ENCODE measurements at places on chromosomes 16 and 17.

GRCh38 chr16:77213542-77214106 lies 14.4 kb downstream of the SYCE1L start:
- no peak for DNase-seq

GRCh38 chr17:81338274-81339190 lies 43.4 kb upstream of the SLC38A10 start:
- DNase-seq, result no peak

- DNase-seq, result no peak
Observed at GRCh38 chr17:1067282-1067956, 70.5 kb downstream of the TIMM22 start.

- DNase-seq, result no peak
Observed at GRCh38 chr17:11245187-11245586, 4.2 kb downstream of the SHISA6 start.

GRCh38 chr16:14669776-14670175 lies 24.3 kb downstream of the PLA2G10 start:
- no peak for DNase-seq

DNA sequence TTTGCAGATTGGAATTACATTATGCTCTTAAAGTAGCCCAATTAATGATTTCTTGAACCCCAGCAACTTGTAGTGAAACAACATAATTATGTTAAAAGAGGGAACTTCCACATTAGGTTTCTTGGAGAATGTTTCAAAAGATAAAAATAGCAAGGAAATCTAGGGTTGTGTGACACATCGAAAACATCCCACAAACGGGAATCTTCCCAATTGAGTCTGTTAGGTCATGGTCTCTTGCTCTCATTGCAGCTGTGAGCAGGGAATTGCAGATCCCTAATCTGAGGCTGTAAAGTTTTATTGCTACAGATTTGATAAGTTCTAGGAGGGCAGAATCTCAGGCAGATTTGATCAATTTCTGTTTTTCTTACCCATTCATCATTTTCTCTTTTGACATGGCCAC lies 6.7 kb upstream of the LPO start:
- DNase-seq, result no peak

DNA sequence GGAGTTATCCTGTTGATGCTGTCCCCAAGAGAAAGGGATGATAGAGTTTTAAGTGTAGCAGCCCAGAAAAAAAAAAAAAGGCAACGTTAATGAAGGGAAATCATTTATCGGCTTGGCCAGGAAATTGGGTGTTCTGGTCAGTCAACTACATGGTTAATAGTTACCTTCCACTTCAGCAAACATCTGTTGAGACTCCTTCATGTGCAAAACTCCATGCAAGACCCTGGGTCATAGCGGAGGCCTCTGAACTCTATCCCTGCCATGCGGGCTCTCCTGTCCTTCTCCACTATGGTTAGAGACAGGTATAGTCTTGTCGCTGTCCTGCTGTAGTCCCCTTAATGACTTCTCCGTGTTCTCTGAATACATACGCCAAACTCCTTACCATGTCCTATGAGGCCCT lies 3.5 kb upstream of the LYRM9 start:
- DNase-seq, result no peak

- no peak for DNase-seq
Observed at GRCh38 chr17:72691586-72691985, 400.9 kb downstream of the SLC39A11 start.

DNA sequence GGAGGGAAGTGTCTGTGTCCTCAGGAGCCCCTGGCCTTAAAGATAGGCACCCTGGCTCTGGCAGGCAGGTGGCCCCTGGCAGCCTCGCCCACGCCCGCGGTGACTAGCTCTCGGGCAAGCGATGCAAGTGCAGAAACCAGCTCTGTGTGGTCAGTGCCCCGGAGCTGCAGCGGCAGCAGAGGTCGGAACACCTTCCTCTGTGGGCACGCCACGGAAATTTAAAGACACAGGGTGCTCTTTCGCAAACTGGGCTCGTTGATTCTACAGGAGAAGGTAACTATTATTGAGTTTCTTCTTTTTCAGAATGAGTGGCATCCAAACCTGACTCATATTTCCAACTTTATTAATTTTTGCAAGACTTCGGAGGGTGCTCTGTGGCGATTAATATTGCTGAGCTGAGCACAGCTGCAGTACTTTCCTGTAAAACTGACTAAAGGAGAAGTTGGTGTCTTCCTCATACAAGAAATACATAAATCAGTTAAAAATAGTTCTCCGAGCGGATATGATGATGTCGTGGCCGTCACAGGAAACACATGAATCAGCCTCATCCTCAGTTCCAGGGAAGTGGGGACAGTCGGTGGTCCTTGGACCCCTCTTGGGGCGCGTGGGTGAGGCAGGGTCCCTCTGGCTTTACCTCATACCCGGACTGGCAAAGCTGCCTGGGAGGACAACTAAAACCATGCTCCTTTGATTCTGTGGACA lies 120.2 kb downstream of the METRNL start:
- peak; percentile 45 for DNase-seq

DNA sequence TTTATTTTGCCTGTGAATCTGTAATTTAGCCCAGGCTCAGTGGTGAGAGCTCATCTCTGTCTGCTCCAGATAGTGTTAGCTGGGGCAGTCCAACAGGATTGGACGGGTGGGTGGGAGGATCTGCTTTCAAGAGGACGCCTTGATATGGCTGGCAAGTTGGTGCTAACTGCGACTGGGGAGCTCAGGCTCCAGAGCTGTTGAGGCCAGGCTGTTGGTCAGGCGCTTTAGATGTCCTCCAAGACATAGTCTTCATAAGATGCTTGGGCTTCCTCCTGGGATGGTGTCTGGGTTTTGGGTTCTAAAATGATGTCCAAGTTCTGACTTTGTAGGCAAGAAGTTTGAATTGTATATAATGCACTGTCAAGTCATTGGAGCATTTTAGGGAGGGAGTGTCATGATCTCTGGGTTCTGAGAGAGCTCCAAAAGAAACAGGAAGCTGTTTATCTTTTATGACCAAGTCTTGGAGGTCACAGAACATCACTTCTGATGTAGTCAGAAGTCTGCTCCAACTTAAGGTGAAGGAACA lies 12.8 kb upstream of the PCTP start:
- no peak for DNase-seq

GRCh38 chr17:66950886-66951604 lies 13.5 kb upstream of the CACNG4 start:
- no peak for DNase-seq

- no peak for DNase-seq
Observed at GRCh38 chr17:57033296-57033695, 51.8 kb upstream of the AKAP1 start.

- DNase-seq, result no peak
Observed at GRCh38 chr17:55576237-55576995, 65.2 kb upstream of the SMIM36 start.

DNA sequence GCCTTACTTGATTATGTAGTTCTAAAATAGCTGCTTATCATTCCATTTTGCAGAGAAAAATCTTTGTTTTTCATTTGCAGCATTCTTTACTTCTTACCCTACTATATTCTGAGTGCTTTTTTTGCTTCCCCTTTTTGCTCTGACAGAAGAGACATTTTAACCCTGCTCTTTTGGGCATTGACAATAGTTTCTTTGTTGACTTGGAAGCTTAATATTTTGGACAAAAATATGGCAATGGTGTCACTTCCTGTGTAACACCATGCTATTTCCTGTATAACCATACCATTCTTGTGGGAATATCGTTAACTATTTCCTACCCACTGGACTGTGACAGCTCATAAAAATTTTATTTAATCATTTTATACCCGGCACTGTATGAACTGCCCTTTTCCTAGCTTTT lies 747.1 kb downstream of the CDH8 start:
- DNase-seq, result no peak

GRCh38 chr17:34654276-34654880 lies 75.0 kb downstream of the TMEM132E start:
- DNase-seq, result no peak

DNA sequence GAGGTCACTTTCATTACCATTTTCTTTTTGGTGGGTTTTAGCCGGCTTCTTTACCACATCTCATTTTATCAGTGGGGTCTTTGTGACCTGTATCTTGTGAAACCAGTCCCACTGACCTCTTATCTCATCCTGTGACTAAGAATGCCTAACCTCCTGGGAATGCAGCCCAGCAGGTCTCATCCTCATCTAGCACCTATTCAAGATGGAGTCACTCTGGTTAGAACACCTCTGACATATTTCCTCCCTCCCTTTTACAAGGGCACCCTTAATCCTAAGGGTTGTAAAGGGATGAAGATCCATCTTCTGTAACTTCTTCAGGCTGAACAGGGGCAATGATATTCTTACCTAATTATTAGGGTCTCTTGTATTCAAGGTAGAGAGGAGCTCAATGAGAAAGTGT lies 107.9 kb upstream of the HAS3 start:
- no peak for DNase-seq

DNA sequence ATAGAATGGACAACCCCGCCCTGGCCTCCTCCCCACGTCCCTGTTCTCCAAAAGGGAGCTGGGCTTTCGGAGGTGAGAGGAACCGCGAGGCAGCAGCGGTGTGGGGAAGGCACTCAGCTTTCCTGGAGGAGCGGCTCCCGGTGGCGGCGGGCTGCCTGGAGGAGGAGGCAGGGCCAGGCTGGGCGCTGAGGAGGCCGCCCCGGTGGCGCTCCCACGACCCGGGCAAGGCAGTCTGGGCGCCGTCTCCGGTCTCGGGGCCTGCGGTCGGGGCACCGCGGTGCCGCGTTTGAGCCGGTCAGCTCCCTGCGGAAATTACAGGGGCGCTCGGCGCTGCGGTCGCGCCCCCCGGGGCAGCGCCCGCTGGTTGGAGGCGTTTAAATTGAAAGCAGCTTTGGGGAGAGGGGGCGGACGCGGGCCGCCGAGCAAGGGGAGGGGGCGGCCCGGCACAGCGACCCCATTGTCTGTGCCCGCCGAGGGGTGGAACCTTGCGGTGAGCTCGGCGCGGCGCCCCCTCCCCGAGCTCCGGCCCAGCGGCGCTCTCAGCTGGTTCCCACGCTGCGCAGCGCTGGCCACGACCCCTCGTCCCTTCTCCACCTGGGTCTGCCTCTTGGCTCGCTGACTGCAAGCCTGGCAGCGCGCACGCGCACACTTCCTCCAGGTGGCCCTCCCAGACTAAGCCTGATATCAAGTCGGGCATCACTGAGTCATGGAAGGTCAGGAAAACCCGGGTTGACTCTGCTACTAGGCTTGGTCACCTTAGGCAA lies 58.7 kb upstream of the DLX4 start:
- DNase-seq, result peak; percentile 19

DNA sequence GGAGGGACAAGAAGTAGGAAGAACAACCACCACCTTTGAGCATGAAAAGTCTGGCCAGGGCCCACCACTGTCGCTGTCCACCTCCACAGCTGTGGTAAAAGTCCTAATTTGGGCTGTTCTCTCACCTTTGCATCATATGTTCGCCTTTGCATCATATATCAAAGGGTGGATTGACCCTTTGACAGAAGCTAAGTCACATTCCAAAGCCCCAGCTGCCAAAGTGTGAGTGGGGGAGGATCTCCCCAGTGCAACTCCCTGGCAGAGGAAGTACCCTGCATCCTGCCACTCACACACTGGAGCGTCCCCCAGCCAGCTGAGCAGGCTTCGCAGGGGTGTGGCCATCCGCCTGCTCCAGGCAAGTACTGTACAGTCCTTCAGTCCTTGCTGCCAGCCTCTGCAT lies 12.7 kb upstream of the SPECC1 start:
- no peak for DNase-seq

DNA sequence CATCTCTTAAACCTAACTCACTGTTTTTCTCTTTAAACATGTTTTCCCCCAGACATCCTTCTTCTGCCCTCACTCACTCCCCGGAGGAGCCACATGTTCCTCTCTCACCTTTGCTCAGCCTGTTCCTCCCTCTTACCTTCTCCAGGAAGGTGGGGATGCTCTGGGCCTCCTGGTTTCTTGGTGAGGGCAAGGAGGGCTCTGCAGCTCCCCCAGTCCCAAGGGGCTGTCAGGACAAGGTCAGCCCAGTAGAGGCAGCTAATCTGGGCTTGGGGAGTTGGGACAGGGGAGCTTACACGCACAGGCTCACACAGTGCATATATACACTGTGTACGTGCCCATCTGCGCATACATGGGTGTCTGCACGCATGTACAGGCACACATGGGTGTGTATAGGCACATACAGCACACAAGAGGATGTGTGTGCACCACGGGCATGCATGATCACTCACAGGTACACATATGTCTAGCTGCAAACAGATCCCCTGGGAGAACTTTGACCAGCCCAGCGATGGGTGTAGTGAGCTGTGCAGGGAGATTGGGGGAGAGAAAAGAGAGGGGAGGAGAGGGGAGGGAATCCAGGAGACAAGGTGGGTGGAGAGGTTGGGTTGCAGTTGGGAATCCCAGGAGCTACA lies 28.6 kb upstream of the SPNS3 start:
- no peak for DNase-seq

- no peak for DNase-seq
Observed at GRCh38 chr16:9844361-9844760, 337.9 kb downstream of the GRIN2A start.

- no peak for DNase-seq
Observed at GRCh38 chr16:29743475-29743826, 2.3 kb downstream of the C16orf54 start.

GRCh38 chr17:3905017-3905520 lies 11.2 kb downstream of the P2RX1 start:
- no peak for DNase-seq

DNA sequence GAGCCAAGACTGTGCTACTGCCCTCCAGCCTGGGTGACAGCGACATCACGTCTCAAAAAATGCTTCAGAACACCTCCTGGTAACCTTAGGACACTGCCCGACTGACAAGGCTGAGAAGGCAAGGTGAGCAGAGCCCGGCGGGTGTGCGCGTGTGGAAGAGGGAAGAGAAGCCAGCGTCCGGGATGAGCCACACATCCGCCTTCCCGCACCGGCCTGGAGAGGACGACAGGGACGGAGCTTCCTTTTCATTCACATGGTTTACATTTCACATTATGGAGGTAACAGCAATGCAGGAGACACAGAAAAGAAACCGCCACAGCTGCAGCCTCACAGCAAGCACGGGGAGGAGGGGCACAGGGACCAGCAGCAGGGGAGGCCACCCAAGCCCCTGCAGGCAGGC lies 16.5 kb downstream of the HAGH start:
- DNase-seq, result no peak

DNA sequence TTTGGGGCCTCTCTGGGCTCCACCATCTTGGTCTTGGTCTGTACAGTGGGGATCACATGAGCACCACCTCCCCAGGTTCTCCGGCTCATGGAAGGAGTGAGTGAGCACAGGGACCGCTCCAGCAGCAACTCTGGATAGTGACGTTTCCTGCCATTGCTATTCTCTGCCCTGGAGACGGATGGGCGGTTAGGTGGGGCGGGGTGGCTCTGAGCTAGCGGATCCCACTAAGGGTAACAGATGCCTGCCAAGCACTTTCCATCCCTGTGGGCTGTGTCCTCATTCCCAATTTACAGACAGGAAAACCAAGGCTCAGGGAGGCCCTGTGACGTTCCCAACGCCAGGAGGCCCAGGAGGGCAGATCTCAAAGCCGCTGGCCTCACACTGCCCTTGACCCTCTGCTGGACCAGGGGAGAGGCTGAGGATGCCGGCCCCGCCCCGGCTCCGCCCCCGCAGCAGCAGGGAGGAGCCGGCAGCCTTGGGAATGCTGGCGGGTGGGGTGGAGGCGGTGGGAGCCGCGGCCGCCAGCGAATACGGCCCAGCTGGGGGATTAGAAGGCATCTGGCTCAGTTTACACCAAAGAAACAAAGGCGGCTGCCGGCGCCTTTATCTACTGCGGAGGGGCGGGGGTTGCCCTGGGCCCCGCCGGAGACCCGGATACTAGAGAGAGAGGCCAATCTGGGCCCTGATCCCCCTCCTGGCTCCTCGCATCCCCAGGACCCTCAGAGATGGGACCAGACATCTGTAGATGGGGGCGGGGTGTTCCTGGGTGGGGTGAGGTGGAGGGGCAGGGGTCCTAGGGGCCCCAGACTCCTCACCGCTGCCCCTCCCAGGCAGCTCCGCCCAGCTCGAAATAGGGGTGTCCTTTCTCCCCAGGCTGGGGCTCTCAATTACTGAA lies 122.3 kb upstream of the CIBAR2 start:
- DNase-seq, result no peak

All from stimulated activated CD4-positive, alpha-beta T cell treated with anti-CD3 and anti-CD28 coated beads, Interleukin-4, amount 100 ng/mL, for 4 hours (primary cell).